NCI-H1105 treated with DMSO at 0.1 percent for 48 hours (cell line): ENCODE measurements at places on chromosomes 5 and 9.

DNA sequence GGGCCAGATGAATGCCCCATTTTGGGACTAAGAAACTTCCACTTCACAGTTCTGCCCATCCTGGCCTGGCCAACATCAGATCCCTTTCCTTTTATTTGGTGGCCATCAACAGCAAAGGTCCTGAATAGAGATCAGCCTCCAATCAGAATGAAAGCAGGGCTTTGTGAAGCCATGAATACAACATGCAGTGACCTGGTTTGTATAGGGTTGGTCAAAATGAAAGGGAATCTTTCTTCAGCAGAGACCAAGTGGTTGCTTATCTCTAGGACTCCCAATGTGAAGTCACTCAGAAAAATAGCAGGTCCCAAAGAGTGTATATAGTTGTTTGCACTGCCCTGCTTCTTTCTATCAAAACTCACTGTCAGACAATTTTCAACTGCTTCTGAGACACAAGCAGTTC is 113.9 kb upstream of the SLC12A2 start:
- no peak for DNase-seq

GRCh38 chr9:97510797-97511654 is 9.6 kb downstream of the TMOD1 start:
- no peak for DNase-seq

DNA sequence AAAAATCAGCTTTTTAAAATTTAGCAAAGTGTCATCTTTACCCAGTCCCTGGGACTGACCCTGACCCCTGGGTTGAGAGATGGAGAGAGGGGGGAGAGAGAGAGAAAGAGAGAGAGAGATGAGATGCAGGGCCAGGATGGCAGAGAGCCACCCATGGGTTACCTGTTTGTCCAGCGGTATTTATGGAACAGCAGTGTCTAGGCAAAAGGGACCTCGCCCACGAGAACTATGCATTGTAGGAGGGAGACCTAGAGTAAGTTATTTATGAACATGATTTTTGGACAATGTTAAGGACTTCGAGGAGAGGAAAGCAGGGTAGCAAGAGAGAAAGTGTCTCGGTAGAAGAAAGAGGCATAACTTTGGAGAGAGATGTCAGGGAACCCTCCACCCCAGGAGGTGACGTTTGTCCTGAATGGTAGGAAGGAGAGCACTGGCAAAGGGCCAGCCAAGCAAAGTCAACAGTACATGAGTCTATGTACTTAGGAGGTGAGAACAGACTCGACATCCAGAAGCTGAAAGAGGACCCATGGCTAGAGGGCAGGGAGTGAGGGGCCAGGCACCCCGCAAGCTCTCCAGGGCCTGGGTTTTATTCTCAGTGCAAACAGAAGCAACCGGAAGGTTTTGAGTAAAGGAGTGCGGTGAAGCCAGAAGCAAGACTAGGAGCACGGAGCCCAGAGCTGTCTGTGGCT is 30.5 kb upstream of the MSX2 start:
- no peak for DNase-seq

DNA sequence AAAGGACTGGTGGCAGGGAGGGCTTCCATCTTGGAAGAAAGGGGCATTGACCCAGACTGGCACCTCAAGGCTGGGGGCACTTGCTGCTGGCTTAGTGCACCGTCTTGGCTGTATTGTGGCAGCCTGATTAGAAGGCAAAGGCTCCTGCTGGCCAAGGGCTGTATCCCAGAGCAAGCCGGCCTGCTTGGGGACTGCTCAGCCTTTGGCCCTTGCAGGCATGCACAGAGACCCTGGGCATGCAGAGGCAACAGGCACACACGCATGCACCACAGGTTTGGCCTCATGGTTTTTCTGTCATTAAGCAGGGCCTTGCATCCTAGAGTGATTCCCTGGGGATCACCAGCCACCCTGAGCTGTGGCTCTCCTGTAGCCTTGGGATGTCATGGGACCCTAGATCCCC is 29.0 kb downstream of the PITX1 start:
- DNase-seq = no peak

DNA sequence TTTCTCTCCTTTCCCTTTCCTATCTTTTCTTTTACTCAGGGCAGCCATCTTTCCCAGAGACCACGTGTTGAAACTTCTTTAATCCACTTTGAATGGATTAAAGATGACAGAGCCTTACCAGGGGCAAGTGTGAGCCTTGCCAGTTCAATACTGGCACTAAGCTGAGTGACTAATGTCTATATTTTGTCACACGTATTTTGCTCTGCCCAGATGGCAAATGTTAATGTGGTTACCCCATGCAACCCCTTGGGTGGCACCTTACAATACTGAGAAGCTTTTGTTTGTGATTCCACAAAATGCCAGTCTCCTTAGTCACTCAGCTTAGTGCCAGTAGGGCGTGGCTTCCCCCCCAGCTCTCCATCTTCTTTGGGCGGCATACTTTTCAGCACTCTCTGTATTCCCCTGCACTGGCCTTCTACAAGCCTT is 24.8 kb downstream of the ANXA1 start:
- no peak for DNase-seq

DNA sequence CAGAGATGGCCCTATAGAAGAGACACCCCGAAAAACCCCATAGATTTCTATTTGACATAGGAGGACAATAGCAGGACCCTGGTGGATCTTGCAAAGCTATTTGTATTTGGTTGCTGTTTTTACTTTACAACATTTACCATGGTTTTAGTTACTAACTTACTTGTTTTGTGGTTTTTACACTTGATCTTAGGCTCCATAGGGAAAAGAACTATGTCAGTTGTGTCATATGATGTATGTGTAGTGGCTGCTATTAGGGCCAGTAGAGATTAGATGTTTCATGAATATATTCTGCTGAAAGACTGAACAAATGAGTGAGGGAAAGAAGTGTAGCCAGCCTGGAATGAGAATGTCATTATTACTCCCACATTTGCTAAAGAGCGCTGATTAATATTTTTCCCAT is 388.1 kb downstream of the SEMA5A start:
- no peak for DNase-seq

GRCh38 chr5:143733665-143734455 is 78.1 kb upstream of the HMHB1 start:
- no peak for DNase-seq

DNA sequence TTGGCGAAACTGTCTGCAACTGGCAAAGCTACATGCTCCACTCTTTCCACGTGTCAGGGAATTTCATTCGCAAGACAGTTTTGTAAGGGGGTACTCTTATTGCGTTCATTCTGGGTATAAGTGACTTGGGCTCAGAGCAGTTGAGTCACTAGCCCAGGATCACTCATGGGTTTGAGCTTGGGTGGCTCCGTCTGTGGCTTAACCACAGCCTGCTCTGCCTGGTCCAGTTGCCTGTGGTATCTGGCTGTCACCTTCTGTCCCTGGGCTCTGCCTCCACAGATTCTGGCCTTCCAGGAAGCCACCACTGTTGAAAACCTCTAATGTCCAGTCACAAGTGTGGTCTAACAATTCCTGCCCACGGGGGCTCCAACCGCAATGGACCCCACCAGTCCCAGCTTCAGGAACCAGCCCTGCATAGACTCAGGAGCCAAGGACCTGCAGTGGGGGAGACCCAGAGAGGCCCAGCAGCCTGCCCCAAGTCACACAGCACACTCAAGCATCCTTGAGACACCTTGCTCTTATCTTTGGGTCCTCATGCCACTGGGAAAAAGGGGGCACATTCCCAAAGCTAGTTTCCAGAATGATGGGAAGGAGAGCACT is 10.4 kb downstream of the KIF12 start:
- no peak for DNase-seq
